SJCRH30 (cell line): ENCODE measurements at places on chromosomes 1 and 21. TPM values are rescaled to one million over a fixed set of nuclear protein-coding genes. Genes with fewer than 3 reads are reported as not detected.

Gene AMPD1
- not detected in 2 replicates for total RNA-seq

Gene FOXD3
- 0.18 and 0.55 TPM in 2 replicates for total RNA-seq

Gene ERICH3
- not detected in 2 replicates for total RNA-seq

Gene PEAR1
- not detected in 2 replicates for total RNA-seq

Gene TMEM61
- total RNA-seq = not detected in 2 replicates

Gene DCLRE1B
- total RNA-seq = 23.7 and 25.3 TPM in 2 replicates

Gene FAM177B
- total RNA-seq = not detected in 2 replicates

Gene MYOC
- not detected in 2 replicates for total RNA-seq

Gene PGLYRP3
- total RNA-seq = not detected in 2 replicates

Gene APH1A
- total RNA-seq = 93.6 and 95.6 TPM in 2 replicates

Gene EFCAB7
- total RNA-seq = 12.1 and 15.5 TPM in 2 replicates

Gene OR2T11
- not detected in 2 replicates for total RNA-seq

Gene HPCAL4
- 0.42 and 0.53 TPM in 2 replicates for total RNA-seq

Gene PLEKHN1
- total RNA-seq = 0.04 and 0.05 TPM in 2 replicates

Gene CLDN19
- 0.12 and 0.23 TPM in 2 replicates for total RNA-seq

Gene DNAJC8
- 115 and 127 TPM in 2 replicates for total RNA-seq

Gene KIF21B
- 0.61 and 0.66 TPM in 2 replicates for total RNA-seq

Gene CFAP410
- 7.5 and 8.2 TPM in 2 replicates for total RNA-seq

Gene TBX19
- total RNA-seq = 0.79 and 1.1 TPM in 2 replicates

Gene NBPF20
- total RNA-seq = 2.0 and 2.3 TPM in 2 replicates
